ENCODE measurements at places on chromosomes 12 and 14.

DNA sequence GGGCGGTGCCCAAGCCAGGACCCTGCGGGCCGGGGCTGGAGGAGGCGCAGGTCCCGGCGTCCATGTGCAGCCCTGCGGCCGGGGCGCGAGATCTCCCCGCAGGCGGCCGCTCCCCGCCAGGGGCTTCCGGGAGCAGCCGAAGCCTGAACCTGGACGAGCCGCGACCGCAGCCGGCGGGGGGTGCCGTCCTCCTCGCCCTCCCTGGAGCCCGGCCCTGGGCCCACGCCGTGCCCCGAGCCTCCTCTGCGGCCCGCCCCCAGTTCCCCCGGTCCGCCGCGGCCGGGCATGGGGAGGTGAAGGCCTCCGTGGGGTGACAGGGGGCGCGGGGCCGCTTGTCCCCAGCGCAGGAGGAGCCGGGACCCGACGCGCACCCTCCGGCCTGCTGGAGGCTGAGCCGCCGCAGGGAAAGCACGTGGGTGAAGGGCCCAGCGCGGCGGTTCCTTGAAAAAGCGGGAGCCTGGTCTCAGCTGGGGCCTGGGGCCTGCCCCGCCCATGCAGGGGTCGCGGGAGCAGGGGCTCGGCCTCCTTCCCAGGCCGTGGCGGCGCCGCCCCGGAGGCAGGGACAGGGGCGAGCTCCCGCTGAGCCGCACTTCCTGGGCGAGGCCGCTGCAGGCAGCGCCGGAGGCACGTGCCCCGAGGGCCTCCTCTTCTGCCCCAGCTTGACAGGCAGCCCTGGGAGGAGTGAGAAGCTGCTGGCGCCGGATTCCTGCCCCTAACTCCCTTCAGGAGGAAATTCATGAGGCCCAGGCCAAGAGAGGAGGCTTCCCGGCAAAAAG lies 55.6 kb upstream of the PPP2R5C start:
- peak; percentile 71 for DNase-seq

- no peak for DNase-seq
Observed at GRCh38 chr14:76863724-76864407, 37.7 kb downstream of the LRRC74A start.

GRCh38 chr14:52988139-52988538 lies 37.3 kb upstream of the FERMT2 start:
- no peak for DNase-seq

DNA sequence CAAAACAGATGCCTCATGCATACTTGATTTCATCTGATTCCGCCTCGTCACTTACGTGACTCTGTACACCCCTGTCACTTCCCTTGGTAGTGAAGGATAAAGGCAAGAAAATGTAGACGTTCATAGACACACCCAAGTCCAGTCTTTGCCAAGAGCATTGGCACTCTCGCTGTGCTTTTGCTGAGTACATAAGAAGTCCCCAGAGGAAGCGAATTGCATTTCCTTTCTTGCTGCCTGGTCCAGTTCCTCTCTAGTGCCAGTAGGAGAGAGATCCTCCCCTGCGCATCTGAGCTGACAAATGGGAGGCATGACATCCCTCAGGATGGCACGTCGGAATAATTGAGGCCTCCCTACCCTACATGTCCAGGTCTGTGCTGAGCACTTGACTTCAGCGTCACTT lies 21.3 kb upstream of the RIN3 start:
- no peak for DNase-seq

DNA sequence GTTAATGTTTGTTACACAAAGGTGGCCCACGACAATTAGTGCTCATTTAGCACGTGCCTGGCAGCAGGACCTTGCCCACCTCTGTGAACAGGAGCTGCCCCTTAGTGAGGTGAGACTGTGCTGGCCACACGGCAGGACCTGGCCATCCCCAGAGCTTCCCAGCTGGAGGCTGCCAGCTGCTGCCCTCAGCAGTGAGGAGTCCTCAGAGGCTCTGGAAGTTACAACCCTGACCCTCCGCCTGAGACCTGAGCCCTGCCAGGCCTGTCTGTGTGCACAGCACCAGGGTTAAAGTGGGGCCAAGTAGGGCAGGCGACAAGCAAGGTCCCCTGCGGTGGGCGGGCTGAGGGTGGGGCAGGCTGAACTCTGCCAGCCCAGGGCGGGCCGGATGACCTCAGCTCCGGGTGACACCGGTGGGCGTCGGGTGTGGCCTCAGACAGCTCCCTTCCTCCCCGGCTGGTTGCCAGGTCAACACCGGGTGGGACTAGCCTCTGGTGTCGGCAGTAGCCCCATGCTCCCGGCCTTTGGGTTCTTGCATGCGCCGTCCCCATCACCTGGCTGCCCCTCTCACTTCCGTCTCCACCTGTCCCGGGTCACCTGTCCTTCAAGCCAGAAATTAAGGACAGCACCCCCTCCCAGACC lies 9.2 kb upstream of the LBHD2 start:
- no peak for DNase-seq

GRCh38 chr12:26648584-26648983 lies 184.4 kb downstream of the ITPR2 start:
- DNase-seq: no peak

GRCh38 chr12:122078141-122079032 lies at the start of gene MLXIP:
TSS of gene MLXIP (plus strand) at chr12:122078756. CDS start at chr12:122078854, 98 bp downstream.
- peak; percentile 93 for DNase-seq
